Skeletal muscle cell (primary cell): ENCODE measurements at places on chromosomes 4 and X.
A peak's percentile ranks its signal among the peaks of the same experiment; 100 is the strongest.

DNA sequence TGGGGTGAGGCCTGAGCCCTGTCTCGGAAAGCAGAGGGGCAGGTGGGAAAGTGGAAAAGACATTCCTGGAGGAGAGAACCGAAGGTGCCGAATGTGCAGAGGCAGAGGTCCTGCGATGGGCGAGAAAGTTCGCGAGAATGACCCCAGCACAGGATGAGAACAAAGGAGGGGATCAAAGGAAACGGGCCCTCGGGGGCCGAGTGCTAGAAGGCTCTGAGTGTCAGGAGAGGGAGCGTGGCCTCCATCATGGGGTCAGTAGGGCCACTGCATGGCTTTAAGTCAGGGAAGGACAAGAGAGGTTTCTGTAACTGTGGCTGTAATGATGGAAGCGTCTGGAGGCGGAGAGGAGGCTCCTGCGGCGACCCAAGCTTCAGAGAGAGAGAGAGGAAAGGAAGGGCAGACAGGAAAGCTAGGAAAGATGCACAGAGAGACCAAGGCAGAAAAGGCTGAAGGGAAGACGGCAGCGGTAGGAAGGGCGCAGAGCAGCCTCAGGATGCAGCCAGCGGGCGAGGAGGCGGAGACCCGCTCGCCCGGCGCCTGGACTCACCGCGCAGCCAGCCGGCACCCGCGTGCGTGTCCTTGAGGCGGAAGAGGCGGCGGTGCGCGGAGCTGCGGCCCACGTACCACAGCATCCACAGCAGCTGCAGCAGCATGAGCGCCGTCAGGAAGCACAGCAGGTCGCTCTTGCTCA lies 669 bp downstream of the OTOP1 start:
- DNase-seq, result no peak

DNA sequence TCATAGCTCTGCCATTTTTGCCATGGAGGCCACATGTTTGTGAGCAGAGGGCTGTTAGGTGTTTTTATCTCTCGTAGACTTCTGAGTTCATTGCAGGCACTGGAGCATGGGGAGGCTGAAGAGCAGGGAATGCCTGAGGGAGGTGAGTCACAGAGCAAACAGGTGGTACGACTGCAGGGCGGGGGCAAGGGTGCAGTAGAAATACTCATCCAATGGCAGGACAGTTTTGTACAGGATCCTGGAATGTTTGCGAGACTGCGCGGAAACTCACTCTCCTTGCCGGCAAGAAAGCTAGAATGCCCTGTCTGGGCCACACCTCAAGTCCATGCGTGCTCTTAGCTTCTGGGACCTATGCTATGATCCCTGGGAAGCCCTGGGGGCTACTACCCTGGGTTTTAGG lies 20.0 kb upstream of the VCX2 start:
- no peak for DNase-seq

DNA sequence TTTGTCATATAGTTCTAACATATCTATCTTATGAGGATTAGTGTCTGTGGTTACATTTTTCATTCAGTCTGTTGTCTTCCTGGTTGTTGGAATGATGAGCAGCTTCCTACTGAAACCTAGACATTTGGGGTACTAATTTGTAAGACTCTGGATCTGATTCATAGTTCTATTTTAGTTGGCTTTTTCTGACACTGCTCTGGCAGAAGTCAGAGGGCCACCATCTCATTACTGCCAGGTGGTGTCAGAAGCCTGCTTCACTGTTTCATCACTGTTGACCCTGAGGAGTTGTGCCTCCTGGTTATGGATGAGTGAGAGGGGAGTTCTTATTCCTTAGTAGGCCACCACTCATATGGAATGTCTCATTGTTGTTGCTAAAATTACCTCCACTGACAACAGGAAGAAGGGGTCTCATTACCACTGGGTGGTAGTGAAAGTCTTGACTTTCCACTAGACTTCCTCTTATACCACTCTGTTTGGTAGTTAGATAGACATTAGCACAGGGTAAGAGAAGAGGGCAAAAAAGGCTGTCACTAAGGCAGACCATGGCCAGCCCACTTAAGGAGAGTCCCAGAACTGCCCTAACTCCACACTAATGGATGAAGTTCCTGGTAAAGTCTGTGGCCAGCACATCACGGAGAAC lies 395.2 kb downstream of the SPOCK3 start:
- no peak for DNase-seq

- no peak for DNase-seq
Measured at GRCh38 chrX:121931567-121931966, 884.2 kb downstream of the GLUD2 start.

GRCh38 chrX:44974451-44974850 lies 101.5 kb downstream of the KDM6A start:
- no peak for DNase-seq

DNA sequence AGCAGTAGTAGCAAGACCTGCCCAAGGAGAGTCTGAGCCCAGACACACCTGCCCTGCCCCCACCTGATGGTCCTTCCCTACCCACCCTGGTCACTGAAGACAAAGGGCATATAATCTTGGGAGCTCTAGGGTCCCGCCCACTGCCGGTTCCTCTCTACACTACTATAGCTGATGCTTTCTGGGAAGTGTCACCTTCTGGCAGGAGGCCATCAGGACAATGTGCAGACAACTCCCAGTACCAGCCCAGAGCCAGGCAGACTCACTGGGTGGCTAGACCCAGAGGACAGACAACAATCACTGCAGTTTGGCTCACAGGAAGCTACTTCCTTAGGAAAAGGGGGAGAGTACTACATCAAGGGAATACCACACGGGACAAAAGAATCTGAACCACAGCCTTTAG lies 312.7 kb downstream of the SPRY1 start:
- no peak for DNase-seq

DNA sequence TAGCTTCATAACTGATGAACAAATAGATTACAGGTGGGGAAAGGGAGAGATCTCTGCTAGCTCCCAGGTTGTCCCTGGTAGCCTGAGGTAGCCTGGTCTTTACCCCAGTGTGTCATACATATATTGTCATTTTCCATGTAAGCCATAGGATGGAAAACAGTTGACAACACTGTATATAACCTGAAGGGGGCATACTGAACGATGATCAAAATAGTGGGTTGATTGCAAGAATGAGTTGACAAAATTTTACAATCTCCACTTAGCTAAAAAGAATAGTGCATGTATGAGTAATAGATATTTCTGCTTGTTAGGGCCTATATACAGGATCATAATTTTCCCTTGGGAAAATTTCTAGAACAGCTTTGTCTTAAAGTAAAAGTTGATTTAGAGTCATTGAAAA lies 304.1 kb upstream of the HAND2 start:
- peak; percentile 6 for DNase-seq

GRCh38 chrX:1389181-1389992 lies 2.5 kb downstream of the SLC25A6 start:
- DNase-seq, result no peak

- DNase-seq, result no peak
Measured at GRCh38 chrX:13966793-13967125, 62.9 kb downstream of the GEMIN8 start.
